ENCODE measurements at places on chromosomes 13 and 19.

- DNase-seq: no peak
Measured at GRCh38 chr13:100156788-100157187, 67.9 kb downstream of the PCCA start.

DNA sequence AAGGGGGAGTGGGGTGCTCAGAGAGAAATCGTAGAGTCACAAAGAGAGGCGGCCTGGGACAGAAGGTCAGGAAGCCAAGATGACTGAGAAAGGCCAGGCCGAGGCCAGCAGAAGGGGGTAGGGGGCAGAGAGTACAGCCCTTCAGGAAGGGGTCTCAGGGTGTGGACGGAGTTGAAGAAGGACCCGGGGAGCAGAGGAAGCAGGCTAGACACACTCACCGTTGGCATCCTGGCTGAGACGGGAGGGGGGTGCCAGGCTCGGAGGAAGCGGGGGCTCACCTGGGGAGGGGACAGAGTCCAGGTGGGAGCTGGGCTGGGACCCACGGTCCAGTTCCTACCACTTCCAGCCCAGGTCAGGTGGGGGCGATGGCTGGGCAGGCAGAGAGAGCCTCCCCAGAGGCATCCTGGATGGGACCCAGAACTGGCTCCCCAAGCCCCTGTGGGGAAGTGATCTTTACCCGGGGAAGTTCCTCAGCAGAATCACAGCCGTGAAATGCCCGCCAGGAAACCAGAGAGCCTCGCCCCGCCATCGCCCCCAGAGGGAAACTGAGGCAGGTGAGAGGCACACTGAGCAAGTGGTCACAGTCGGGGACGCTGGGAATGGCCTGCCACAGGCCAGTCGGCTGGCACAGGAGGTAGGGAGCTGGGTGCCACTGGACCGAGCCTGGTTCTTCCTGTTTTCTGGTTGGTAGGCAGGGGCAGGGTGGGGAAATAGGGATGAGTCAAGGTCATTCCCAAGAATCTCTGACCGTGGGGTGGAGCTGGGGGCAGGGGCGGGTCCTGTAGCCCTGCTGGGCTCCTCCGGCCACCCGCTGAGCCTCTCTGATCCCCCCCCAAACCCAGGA, 1.4 kb downstream of the MATK start:
- no peak for DNase-seq

DNA sequence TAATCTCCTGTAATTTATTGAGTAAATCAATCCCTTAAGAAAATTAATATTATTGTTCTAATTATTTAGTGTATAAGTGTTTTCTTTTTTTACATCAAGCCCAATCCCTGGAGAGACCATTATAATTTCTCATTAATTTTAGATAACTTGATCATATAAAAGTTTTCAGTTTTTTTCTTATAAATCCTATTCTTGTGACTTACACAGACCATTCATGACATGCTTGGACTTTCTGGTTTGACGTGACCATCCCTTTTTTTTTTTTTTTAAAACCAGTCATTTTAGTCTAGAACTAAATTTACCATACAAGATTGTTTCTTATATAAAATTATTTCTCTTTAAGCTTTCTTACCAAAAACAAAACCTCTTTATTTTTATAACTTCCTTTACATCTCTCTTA, 5.4 kb upstream of the MTRF1 start:
- no peak for DNase-seq

GRCh38 chr13:105485081-105485480, 1050.4 kb downstream of the EFNB2 start:
- no peak for DNase-seq

DNA sequence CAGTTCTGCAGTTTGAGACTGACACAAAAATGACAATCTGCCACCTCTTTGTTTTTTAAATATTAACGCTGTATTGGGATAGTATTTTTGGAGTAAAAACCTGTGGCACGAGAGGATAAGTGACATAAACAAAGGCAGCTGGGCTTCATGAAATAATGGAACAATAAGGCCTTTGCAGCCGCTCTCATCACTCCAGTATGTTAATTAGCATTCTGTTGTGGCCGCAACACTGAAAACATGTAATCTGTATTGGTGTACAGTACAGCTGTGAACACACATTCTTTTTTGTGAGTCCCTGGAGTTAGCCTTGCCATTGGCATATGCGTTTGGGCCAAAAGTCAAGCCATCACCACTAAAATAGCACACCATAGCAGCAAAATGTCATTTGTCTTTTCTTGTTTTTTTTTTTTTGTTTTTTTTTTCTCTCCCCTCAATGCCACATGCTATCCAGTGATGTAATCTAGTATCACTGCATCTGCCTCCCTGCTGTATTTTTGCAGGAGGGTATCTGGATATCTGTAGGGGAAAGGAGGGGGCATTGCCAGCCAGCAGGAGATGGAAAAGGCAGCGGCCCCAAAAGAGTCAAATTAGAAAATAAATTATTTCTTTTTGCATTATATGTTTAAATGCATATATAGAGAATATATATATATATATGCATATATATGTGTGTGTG, 885 bp upstream of the ZNF536 start:
- no peak for DNase-seq

DNA sequence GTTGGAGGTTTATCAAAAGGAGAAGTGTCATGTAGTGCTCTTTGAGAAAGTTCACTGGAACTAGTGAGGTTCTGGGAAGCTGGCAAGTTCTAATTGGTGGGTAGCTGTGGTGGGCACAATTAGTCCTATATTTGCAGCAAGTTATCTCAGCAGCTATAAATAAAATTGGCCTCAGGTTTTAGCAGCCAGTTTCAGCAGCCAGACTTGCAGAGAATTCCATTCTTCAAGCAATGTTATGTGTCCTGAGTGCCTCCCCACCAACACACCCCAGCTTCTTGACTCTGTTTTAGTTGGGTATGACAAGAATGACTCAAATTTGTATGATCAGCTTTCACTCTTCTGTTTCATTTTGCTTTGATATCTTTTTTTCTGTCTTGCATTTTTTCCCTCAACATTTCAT, 4.7 kb downstream of the IFT88 start:
- no peak for DNase-seq

DNA sequence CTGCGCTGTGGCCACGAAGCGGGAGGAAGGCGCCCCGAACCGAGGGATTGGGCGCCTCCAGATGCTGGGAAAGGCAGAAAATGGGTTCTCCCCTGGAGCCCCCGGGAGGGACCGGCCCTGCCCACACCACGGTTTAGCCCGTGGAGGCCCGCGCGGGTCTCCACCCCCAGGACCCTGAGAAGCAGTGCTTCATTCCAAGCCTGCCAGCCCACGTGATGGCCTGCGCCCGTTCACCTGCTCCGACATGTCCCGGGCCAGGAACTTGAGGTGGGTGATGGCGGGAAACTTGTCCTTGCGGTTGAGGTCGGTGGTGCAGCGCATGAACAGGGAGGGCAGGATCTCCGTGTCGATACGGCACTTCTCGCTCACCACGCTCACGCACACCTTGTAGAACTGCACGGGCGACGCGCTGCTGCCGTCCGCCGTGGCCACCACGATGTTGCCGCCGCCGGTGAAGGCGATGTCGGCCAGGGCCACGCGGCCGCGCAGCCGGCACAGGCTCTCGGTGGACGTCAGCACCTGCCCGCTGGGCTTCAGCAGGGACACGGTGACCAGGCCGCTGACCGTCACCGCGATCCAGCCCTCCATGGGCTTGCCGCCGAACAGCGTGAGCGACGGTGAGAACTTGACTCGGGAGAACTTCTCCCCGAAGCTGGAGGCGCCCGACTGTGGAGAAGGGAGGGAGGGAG, 7.3 kb downstream of the MED16 start:
- no peak for DNase-seq

DNA sequence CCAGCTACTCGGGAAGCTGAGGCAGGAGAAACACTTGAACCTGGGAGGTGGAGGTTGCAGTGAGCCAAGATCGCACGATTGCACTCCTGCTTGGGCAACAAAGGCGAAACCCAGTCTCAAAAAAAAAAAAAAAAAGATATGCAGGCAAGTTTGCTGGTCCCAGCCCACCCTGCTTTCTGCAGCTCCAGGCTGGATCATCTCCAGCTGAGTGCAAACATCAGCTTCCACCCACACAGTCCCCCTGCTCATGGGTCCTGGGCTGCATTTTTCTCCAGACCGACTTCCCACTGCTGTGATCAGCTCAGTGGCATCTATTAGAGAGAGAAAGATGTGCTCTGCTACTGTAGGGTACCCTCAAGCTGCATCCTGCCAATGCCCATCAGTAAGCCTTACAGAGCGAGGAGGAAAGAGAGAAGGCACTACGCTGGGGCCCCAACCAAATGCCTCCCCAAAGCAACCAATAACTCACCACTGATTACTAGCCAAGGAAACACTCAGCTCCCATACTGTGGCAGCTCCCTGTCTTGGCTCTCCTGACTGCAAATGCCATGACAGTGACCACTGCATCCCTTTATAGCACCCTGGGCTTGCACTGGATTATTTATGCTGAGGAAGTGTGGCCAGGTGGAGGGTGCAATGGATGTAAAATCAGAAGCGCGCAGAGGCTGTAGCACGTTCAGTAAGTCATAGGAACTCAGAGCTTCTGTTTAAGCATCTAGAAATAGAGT, 170.9 kb upstream of the ZNF507 start:
- no peak for DNase-seq

GRCh38 chr13:24134757-24135156, 25.8 kb upstream of the SPATA13 start:
- no peak for DNase-seq

- DNase-seq: no peak
Measured at GRCh38 chr13:92418818-92419412, 807.7 kb upstream of the GPC6 start.

- no peak for DNase-seq
Measured at GRCh38 chr13:100546713-100547405, 41.7 kb downstream of the GGACT start.

GRCh38 chr13:27962128-27962841, 6.8 kb downstream of the CDX2 start:
- no peak for DNase-seq

DNA sequence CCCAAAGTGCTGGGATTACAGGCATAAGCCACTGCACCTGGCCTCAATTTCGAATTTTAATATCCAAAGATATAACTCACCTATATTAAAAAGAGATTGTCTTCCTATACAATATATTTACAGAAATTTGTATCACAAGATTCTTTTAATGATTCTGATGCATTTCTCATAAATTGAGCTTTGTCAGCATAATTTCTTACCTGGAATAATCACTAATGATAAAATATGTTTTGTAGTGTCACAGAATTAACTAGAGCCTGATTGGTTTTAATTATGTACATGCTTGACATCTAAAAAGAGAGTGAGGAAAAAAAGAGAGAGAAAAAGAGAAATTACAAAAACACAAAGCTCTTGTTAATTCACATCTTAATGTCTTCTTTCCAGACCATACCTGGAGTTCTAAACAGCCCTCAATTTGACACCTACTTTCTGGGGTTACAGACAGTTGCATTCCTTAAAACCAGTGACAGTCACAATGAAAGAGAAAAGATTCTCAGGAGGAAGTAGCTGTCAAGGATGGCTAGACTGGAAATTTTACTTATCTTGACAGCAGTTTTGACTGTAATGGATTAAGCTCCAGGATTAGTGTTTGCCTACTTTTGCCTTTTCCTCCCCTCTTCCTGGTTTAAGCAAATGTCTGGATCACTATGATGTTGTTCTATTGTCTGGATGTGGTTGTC, 214.4 kb downstream of the SPRY2 start:
- no peak for DNase-seq

GRCh38 chr19:11064831-11065303, 24.4 kb upstream of the LDLR start:
- no peak for DNase-seq

DNA sequence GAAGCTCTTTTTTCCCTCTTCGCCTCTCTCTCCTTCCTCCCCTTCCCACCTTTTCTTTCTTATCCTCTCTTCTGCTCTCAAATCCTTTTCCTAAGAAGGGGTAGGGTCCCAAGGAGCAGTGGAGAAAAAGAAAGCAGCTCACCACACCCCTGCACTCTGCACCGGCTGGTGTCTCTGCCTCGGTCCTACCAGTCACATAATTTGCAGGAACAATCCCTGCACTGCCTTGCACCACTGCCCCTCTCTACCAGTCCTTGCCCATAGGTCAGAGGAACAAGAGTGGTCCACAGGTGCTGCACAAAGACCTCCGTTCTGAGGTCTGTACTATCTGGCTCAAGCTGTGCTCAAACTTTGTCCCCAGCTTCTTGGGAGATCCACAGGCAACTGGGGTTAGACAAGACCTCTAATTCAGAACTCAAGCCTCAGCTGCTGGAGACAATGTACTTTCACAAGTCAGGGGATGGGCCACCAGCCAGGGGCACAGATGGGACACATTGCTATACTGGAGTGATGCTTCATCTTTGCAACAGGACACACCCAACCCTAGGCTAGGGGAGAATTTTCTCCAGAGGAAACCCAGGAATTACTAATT, 125.4 kb upstream of the ZNF507 start:
- DNase-seq: no peak

- no peak for DNase-seq
Measured at GRCh38 chr13:113742445-113743120, 16.4 kb upstream of the TMEM255B start.

GRCh38 chr13:85586422-85586831, 212.8 kb downstream of the SLITRK6 start:
- no peak for DNase-seq

- no peak for DNase-seq
Measured at GRCh38 chr13:51823359-51823758, 19.4 kb upstream of the DHRS12 start.

DNA sequence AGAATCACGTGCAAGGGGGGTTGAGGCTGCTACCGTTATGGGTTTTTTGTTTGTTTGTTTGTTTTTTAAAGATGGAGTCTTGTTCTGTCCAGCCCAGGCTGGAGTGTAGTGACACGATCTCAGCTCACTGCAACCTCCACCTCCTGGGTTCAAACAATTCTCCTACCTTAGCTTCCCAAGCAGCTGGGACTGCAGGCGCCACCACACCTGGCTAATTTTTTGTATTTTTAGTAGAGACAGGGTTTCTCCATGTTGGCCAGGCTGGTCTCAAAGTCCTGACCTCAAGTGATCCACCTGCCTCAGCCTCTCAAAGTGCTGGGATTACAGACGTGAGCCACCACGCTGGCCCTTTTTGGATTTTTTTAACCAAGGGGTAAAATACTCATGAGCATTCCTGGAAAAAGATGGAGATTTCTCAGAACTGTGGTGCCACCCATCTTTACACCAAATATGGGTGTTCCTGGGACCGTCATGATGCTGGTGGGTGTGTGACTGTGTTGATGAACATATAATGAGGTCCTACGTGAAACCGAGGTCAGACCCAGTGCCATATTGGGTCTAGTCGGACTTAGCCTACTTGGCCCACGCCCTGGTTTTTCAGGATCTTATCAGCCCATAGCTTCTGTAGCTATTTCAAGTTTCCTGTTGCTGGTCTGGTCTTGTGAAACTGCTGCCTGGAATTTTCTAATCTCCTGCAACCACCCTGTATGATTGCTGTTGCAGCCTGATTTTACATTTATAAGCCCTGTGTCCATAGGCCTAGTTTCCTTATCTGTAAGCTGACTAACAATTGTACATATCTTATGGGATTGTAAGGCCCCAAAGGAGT, 6.2 kb downstream of the PPP1R15A start:
- no peak for DNase-seq

DNA sequence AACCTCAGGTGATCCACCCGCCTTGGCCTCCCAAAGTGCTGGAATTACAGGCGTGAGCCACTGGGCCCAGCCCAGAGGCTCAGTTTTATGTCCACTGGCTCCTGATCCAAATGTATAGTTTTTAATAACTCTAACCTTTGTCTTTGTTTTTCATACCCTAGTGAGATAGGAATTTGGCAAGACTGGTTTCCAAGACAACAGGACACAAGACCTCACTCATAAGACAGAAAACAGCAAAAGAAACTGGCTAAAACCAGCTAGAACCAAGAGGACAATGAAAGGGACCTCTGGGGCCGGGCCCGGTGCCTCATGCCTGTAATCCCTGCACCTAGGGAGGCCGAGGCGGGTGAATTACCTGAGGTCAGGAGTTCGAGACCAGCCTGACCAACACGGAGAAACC, 27.6 kb downstream of the CPT1C start:
- DNase-seq: no peak

GRCh38 chr19:12833738-12834565, 427 bp downstream of the RTBDN start:
- no peak for DNase-seq
